CD4-positive, alpha-beta T cell treated with Interferon gamma for 1 hour (primary cell): ENCODE measurements at places on chromosomes 7 and 10.

DNA sequence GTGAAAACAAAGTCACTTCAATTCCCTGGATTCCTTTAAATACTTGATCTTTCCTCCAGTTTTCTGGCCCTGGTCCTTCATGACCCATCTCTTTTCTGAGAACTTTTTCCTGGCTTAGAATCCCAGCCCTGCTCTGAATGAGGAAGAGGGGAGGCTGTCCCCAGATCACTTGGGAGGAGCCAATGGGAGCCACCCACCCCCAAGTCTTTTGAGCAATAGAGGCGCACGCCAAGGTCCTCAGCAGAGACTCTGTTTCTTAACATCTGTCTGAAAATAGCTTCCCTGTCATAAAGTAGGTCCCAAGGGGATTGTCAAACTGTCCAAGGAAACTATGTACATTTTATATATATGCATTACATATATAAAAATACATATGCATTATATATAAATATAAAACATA is 126.8 kb downstream of the ADRA2A start:
- DNase-seq: no peak

GRCh38 chr10:68402276-68402675 is 4.8 kb downstream of the RUFY2 start:
- no peak for DNase-seq

- DNase-seq: no peak
Observed at GRCh38 chr7:369476-370258, 79.7 kb downstream of the FOXL3 start.

DNA sequence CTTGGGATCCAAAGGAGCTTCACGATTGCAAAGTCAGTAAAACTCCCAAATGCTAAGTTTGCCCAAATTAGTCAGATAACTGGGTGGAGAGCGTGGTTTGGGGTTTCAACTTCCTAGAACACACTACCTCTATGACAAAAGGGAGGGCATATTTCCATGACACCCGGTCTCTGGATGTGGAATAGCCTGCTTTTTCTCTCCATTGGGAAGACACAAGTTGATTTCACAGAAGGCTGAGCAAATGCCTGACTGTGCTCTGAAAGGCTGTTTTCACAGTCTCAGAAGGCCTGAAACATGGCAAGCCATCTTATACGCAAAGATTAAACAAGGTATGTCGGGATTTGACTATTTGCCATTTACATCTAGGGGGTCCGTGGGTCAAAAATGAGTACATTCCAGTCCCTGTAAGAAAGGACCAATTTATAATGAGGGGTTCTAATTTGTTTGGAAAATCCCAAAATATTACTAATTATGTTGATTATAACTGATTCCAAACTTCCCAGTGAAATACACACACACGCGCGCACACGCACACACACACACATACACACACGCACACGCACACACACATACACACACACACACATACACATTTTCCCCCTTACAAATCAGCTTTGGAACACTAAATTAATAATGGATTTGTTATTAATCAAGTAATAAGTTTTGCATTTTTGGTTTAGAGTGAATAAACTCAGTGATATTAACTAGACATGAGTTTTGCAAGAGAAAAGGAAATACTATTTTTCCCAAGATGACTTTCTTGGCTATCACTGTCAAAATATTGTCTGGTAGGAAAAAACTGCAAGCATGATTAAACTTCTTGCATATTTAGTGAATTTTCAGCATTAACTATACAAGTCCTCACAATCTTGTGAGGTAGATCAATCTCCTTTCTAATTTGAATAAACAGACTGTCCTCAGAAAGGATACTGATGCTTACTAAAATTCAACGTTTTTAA is 105.0 kb downstream of the PRTFDC1 start:
- no peak for DNase-seq

DNA sequence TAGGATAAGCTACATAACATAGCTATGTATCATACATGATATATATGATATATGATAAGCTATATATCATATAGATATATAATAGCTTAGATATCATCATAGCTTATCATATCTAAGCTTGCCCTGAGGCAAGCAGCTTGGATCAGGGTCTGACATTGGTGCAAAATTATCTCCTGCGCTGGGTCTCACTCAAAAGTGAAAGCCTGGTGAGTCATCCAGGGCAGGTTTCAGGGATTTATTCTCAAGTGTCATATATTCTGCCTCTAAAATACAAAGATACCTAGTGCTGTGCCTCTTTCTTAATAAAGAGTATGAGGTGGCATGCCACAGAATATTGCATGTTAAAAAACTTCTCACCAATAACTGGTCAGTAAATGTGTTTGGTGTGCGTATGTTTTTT is 105.9 kb downstream of the CDC14C start:
- no peak for DNase-seq

DNA sequence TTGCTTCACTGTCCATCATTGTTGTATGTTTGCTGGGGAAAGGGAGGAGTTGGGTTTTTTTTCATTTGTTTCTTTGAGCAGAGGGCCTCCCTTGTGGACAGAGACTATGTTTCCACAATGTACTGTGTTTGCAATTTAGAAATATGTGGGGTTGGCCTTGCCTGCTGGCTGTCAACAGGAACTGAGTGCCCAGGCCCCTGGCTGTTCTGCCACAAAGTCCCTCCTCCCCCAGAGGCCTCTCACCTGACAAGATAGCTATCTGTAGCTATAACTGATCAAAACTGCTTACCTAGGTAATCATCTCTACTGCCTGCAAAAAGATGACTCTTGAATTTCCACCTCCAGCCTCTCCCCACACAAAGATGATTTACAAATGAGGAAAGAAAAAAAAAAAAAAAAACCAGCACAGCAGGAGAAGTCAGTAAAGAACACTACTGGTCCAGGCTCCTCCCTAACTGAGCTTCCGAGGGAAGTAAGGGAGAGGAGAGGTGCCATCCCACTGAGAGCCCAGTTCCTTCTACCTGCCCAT is 121.8 kb downstream of the SGMS1 start:
- DNase-seq: no peak

- DNase-seq: no peak
Observed at GRCh38 chr7:156466272-156466671, 174.3 kb upstream of the RNF32 start.

DNA sequence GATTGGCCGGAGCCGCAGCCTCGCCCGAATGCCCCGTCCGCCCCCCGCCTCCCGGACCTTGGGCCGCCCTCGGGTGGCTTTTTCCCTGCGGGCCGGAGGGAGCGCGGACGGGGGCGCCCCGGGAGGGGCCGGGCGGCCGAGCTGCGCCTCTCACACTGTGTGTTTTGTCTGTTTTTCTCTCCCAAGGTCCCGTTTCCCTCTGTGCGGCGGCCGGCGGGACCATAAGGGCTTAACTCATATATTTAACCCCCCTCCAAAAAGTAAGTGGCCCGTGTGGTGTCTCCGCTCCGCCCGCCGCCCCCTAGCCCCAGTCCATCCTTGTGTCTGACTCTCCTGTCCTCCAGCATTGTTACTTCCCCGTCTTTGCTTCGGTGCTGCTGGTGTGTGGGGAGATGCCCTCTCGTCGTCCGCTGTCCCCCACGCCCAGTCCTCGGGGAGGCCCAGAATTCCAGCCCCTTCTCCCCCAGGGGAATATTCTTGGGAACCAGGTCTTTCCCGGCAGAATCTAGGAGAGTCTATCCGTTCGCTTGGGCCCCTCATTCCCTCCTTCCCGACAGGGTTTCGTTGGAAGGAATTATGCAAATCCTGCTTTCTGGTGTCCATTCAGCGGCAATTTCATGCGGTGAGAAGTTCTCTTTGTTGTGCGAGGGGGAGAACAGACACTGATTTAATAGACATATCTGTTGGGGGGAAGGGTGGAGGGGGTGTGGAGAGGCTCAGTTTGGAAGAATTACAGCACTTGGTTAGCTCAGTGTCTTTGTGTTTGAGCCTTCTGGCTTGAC is 1.3 kb downstream of the LCOR start:
- DNase-seq: no peak

GRCh38 chr10:28503114-28503513 is 29.8 kb upstream of the WAC start:
- DNase-seq: no peak
